GM06990 (cell line): ENCODE measurements at places on chromosomes 3 and 15.

DNA sequence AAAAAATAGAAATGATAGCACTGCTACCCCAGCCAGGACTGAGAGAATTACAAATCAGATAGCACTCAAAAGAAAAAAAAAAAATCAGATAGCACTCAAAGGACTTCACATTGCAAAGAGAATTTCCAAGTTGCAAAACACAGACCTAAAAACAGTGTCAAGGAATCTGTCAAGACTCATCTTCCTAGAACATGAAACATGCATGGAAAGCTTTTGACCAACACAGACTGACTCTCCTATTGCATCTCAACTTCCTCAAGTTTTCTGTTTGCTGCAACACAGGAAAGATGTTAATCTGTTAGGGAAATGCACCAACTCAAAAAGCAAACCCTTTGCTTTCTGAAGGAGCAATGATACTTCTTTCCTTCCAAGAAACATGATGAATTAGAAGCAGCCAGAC lies 42.3 kb downstream of the RAB27A start:
- DNase-seq = no peak

DNA sequence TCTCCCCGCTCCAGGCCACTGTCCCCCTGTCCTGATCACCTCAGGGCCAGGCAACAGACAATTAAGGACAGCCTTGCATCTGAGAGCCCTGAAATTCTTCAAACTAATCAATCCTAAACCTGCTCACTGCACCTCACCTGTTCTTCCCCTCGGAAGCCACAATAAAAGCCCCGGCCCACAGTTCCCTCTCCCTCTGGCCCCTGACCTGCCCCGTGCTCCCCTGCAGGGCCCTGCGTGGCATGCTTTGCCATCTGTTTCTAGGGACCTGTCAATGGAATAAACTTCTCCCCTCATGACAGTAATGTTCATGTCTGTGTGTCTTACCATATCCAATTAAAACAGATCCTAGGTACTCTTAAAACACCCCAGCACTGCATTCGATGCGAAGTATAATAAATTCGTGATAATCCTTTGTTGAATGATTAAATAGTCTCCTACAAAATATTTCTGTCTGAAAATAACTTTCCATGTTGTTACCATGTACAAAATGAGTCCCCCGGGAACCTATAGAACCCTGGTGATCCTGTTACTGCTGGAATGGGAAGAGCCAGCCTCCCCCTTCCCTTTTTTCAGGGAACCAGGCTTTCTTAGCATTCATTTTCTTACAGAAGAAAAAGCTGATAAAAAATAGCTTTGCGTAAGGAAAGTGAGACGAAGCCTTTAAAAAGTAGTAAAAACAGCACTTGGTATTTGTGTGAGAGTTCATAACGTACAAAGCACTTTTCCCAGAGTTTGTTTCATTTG lies 59.0 kb downstream of the ABTB1 start:
- DNase-seq = no peak

DNA sequence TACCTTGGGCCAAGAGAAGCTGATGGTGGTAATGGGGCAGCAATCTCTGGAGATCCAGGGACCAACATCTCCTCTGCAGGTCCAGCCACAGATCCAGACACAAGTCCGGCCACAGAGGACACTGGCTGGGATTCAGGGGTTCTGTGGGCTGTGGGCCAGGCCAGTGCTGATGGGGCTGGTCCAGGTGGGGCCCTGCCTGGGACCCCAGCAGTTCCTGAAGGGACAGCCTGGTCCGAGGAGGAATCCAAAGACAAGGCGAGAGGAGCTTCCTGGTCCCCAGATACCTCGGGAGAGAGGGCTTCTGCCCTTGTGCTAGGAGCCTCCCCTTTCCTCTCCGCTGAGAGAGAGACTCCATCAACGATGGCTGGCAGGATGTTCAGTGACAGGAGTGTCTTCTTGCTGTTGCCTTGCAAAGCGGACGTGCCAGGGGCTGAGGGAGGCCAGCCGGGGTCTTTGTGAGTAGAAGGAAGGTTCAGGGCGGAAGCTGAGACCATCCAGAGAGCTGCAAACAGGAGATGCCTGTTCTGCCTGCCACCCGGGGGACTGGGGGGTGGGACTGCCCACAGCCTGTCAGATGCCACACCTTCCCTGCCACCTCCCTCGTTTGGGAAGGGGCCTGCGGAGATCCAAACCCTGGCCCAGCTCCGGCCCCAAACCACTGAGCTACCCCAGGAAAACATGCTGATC lies 24.5 kb upstream of the GOLGA6C start:
- DNase-seq = no peak

- DNase-seq = no peak
Measured at GRCh38 chr15:39204031-39204430, 376.8 kb upstream of the THBS1 start.

- DNase-seq = no peak
Measured at GRCh38 chr3:25537516-25537915, 109.5 kb downstream of the RARB start.

DNA sequence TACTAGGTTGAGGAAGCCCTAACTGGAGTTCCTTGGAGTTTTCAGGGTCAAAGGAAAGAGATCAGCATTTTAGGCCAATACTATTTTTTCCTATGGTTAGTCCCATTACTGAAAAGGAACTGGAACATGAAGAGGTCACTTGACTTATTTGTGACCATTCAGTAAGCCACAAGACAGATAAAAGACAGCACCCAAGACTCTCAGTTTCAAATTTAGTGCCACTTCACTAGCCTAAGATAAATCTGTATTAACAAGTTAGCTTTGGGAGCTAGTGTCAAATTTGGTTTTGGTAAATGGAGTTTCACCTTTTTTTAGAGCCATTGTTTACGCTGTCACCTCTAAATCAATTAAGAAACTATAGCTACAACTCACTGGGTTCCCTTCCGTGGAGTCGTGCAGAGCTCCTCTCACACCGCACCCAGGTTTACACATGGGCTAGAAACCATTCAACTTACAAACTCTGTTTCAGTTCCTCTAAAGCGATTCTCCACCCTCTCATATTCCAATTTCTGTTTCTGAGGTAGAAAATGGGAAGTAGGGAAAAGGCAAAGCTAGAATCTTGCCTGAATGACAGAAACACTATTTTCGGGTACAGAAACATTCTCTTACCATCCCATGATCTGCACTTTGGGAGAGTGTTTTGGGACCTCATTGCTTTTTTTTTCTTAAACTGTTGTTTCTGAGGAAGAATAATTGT lies 14.4 kb downstream of the CCDC32 start:
- peak; percentile 68 for DNase-seq

GRCh38 chr15:80587816-80588456 lies 107.2 kb upstream of the ABHD17C start:
- no peak for DNase-seq

- no peak for DNase-seq
Measured at GRCh38 chr3:4376499-4376898, 73.3 kb downstream of the SETMAR start.

GRCh38 chr3:45011756-45012508 lies 14.2 kb upstream of the CLEC3B start:
- no peak for DNase-seq

GRCh38 chr3:16355828-16356227 lies 90.8 kb downstream of the OXNAD1 start:
- DNase-seq = no peak

DNA sequence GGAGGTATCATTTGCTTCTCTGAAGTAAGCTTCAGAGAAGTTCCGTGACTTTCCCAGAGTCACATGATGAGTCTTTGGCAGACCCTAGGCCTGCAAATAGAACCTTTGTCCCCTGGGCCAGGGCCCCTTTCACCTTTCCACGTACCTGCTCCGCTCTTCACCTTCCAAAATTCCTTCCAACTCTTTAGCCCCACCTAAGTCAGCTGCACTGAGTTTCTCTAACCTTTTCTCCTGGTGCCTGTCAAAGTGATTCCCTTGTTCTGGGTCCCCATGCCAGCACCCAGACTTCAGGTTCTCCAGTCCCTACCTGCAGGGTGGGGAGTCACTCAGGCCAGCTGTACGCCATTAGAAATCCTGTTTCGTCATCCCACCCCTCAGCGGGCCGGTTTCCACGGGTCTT lies 12.8 kb downstream of the LYZL4 start:
- DNase-seq = no peak

GRCh38 chr3:133037436-133037835 lies 755 bp upstream of the TMEM108 start:
- no peak for DNase-seq

DNA sequence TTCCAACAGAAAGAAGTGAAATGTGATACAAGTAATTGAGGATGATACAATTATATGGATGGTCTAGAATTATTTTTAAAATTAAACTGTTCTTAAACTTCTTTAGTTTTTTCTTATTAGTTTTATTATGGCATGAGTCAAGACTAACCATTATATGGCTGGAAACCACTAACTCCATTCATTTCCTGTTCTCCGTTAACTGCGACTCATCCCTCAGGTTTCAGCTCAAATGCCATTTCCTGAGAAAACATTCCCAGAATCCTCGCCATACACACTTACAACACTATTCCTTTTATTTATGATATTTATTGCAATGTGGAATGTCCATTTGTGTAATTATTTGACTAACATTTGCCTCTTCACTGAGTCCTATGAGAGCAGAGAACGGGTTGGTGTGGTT lies 394.1 kb downstream of the SOX2 start:
- no peak for DNase-seq

- DNase-seq = no peak
Measured at GRCh38 chr15:88918738-88919137, 5.6 kb upstream of the MFGE8 start.

DNA sequence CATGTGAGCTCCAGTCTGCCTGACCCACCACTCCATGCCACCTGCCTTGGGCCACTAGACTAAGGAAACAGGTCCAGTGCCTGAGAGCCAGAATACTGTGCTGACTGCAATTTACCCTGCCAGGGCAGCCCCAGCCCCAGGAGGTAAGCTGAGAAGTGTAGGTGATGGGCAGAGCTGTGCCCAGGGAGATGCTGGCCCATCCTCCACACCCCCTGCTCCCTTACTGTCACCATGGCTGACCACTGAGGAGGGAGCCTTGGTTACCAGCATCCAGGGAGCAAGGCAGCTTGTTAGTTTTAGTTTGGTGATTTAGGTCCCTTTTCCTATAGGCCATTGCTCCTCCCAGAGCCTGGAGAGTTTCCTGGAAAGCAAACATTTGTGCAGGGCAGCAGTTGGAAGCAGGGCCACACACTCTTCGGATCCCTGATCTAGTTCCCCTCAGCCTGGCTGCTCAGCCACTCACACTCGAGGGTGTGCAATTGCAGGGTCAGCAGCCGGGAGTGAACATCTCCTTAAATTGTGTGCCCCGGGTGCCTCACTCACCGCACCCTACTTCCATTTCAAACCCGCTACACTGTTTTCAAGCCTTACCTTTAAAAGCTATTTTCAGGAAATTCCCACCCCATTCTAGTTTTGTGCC lies 2.0 kb downstream of the GALNT15 start:
- no peak for DNase-seq

- DNase-seq = no peak
Measured at GRCh38 chr3:134709076-134709475, 58.3 kb upstream of the KY start.

GRCh38 chr3:58021962-58022361 lies 13.7 kb downstream of the FLNB start:
- DNase-seq = no peak

DNA sequence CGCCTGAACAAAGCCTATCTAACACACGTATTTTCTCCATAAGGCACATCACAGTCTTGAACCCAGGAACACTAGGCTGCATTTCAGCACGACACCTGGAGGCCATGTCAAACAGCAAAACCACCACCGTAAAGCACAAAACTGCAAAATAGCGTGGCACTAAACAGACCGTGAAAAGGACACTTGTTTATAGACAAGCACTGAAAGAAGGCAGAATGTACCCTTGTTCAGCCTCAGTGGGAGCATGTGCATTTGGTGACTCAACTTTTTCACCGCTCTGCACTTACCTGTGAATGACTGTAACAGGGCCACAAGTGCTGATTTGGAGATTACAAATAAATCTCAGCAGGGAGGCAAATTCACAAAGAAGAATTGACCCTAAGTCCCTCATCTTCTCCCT lies 80.8 kb downstream of the ISG20 start:
- no peak for DNase-seq

- DNase-seq = no peak
Measured at GRCh38 chr3:99388780-99389179, 249.6 kb upstream of the COL8A1 start.

GRCh38 chr15:60843482-60843881 lies 364.5 kb upstream of the ICE2 start:
- DNase-seq = no peak

DNA sequence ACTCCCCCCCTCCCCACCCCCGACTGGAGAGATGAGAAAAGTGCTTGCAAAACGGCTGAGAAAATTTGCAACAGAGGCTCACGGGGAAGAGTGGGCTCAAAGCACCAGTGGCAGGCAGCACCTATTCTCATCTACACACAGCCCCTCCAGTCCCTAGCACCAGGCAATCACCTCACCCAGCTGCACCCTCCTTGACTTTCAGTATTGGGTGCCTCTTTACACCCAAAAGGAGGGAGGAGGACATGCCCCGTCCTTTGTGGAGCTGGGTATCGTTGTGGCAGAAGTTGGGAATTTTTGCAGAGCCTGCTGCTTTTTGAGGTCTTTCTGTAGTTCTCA lies 182.8 kb upstream of the TOPAZ1 start:
- no peak for DNase-seq

DNA sequence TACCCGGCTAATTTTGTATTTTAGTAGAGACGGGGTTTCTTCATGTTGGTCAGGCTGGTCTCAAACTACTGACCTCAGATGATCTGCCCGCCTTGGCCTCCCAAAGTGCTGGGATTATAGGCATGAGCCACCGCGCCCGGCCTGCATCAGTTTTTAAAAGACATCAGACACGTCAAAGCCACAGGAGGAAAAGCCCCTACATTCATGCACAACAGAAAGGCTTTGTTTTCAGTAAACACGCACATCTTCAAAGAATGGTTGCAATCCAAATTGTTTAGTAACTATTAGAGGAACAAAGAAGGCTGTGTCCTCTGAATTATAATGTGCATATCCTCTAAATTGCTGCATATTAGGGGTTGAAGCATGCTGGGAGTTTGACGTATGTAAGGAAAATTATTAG lies 53.3 kb downstream of the BTD start:
- DNase-seq = no peak

- no peak for DNase-seq
Measured at GRCh38 chr3:47149339-47149933, 14.5 kb downstream of the SETD2 start.

- no peak for DNase-seq
Measured at GRCh38 chr3:68866157-68866556, 66.2 kb downstream of the TAFA4 start.

- peak; percentile 9 for DNase-seq
Measured at GRCh38 chr3:176505878-176506621, 691.2 kb downstream of the TBL1XR1 start.

DNA sequence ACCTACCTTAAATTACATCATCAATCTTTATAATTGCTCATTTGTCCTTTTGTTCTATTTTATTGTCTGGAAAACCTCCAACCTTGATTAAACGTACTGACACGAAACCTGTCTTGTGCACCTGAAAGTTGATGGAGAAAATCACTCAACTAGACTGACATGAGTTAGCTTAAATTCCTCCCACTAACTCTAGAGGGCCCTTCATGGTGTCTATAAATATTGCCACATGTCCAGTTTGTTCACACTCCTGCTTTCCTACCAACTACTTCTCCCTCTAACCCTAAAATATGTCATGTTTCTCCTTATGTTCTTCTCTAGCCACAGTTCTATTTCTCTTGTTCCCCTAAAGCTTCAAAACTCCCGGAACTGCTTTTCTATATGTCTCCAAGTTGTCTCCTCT lies 59.8 kb upstream of the SGO1 start:
- DNase-seq = no peak
